ENCODE measurements at places on chromosomes 7 and 10.
A peak's percentile ranks its signal among the peaks of the same experiment; 100 is the strongest.

- no peak for DNase-seq
Observed at GRCh38 chr10:127993056-127993690, 86.3 kb downstream of the PTPRE start.

- DNase-seq, result no peak
Observed at GRCh38 chr7:95421000-95421846, 13.6 kb downstream of the PON2 start.

DNA sequence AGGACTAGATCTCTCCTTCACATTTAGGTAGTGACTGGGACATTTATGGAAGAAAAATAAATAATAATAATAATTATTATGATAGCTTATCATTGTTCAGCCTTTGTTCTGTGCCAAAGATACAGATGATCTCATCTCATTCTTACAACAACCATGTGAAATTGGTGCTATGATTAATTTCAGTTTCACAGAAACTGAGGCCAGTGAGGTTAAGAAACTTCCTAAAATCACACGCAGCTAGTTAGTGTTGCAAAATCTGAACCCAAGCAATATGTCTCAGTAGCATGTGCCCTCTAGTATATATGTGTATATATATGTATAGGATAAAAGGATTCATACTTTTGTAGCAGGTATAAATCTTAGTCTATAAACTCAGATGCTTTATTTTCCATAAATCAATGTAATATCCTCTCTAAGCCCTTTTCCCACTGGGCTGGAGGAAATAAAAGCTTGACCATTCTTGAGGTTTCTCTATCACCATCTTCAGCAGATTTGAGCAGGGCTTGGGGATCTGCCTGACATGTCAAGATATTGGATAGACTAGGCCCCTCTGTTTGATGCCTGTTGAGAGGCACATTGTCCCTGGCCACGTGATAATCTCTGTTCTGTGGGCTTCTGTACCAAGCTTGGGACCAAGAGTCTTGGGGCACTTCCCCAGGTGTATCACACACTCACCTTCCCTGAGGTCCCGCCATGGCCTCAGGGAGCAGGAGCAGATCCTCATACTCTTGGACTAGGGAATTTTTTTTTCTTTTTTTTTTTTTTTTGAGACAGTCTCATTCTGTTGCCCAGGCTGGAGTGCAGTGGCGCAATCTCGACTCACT lies 172.6 kb upstream of the NRP1 start:
- DNase-seq, result peak; percentile 15

DNA sequence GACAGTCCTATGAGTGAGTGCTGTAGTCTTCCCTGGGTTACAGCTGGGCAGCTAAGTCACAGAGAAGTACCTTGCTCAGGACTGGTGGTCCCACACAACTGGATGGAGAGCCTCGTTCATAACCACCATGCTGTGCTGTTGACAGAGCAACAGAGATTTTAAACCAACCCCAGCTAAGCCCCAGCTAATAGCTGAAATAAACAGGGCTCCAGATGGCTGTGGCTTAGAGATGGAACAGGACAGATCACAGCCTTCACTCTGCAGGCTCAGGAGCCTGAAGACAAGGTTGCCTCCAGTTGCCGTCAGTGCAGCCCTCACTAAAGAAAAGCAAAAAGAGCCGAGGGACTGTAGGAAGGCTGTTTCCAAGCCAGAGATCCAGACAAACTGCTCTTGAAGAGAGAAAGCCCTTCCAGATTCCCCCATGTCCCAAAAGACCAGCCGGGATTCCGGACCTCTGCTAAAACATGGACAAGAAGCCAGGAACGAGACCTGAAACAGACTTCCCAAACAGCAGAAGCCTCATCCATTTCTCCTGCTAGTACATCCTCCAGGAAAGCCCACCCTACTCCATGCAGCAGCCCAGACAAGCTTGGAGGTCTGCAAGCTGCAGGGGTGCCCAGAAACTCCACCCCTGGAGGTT lies 4.2 kb downstream of the HTRA1 start:
- no peak for DNase-seq

DNA sequence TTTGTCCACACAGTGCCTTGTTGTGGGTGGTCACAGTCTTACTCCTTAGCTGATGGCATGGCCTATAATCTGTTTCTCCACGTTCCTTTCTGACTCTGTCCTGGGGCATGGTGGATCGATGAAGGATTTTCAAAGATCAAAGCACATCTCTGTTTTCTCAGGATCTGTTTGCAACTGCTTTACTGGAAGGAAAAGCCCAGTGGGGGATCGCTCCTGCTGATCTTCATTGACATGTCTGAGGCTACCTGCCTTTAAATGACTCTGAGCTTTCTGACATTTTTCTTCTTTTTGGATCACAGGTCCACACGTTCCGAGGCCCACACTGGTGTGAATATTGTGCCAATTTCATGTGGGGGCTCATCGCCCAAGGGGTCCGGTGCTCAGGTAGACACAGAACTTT lies 68.0 kb upstream of the PRR15 start:
- no peak for DNase-seq

DNA sequence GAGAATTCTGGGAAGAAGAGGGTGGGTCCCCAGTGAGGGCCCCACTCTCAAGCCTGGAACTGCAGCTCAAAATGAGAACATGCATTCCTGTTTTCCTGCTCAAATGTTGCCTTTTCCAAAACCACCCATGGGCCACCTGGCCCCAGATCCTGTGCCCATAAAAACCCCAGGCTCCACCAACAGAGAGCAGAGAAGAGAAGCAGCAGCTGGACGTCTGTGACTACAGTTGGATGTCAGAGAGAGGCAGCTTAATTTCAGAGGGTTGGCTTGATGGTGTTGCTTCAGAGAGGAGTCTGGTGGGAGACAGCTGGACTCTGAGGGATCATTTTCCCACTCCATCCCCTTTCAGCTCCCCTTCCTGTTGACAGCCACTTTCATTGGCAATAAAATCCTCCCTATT lies 256.4 kb downstream of the FZD1 start:
- no peak for DNase-seq

DNA sequence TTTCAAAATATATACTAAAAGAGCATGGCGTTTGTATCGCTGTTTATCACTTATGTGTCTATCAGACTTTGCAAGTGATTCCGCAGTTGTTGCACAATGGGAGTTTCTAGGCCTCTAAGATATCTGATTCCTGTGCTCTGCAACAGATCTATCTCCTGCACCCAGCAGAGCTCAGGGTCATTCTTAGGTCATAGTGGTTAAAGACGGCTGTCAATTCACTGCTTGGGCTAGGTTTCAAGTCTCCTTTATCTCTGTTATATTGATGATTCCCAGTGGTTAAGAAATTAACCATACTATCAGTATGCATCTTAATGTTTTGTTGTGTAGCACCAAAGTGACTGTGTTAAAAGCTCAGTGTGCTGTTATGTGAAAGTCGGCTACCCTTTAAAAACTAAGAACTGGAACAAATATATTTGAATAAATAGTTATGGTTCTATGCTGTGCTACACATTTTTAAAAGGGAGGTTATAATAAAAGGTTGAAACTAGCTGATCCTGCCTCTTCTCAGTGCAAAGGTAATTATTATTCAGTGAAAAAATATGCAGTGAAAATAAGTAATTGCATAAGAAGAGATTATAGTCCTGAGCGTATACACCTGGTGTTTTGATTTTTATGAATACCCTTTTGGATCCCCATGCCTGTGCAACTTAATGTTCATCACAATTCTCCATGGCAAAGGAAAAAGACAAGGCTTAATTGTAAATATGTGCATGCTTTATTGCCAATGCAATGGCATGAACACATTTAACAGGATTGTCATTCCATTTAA lies 24.0 kb downstream of the HOXA1 start:
- DNase-seq, result no peak

- peak; percentile 67 for DNase-seq
Observed at GRCh38 chr10:5449823-5450222, 37.5 kb downstream of the NET1 start.

DNA sequence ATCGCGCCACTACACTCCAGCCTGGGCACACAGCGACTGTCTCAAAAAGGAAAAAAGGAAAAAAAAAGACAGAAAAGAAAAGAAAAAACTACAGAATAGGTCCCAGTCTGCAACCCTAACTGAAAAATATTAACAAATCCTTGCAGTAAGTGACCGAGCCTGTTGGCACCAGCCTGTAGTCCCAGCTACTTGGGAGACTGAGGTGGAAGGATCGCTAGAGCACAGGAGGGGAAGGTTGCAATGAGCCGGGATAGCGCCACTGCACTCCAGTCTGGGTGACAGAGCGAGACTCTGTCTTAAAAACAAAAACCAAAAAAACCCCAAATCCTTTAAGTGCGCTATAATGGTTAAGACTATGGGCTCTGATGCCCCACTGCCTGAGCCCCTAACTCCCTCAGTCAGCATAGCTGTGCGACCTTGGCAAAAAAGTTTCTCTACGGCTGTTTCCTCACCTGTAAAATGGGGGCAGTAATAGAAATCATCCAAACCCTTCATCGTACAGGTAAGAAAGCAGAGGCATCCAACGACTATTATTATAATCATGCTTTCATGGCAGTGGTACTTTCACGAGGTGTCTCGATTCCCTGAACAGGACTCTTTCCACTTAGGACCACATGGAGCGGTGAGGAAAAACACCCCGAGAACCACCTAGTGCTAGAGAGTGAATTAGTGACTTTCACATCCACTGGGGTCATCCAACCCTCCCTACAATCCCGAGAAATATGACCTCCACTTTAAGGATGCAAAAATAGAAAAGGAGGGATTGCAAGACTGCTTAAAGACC lies 755 bp downstream of the TOMM7 start:
- DNase-seq, result no peak

DNA sequence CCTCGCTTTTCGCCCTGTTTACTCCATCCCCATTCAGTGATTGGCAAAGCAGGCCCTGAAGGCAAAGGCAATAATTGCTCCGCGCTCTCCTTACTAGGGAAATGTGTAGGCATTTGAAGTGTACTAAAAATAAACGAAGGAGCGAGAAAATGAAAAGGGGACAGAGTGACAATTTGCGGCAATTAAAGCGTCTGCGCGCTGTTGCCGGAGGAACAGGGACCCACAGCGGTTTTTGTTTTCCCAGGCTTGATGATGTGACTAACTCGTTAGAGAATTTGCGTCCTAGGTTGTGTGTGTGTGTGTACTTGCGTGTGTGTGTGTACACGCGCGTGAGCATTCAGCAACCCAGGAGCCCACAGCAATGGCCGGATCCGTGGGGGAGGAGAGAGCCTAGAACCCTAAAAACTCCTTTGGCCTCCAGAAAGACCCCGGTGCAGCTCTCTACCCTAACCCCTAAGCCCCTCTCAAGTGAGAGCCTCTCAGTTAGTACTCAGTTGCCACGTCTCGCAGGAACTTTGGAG lies 7.8 kb upstream of the DLX6 start:
- DNase-seq, result no peak

DNA sequence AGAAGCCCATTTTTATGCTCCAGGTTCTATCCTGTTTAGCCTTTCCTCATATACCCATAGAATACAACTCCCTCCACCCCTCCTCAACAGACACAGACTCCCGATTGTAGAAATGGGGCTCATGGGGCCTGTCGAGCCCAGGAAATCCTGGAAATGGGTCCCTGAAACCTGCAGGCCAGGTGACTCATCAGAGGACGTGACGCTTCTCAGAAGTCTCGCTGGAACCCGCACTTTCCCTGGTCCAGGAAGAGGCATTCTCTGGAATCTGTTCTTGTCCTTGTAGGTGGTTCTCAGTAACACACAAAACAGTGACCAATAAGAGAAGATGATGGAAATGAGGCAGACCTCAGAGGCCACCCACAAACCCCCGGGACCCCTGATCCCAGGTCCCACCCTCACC lies 244.8 kb upstream of the PPP2R2D start:
- DNase-seq, result no peak

DNA sequence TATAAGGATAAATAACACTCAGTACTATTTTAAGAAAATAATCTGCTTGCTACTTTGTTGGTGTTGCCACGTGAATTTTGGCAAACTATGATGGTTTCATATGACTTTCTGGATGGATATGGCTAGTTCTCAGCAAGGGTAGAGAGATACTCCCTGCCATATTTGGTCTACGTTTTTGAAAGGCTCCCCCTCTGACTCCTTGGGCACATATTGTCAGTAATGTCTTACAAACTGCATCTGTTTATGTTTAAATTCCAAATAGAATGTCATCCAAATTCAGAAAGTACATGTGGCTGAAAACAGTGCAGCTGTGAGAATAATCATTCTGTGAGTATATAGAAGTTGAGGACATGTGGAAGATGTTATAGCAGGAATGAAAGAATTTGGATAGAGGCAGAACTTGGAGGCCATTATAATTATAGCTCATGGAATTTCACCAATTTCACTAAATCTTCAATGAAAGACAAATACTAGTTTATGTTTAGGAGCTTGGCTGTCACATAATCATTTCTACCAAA lies 107.8 kb downstream of the SRI start:
- no peak for DNase-seq

- no peak for DNase-seq
Observed at GRCh38 chr10:52662256-52662655, 110.3 kb downstream of the MBL2 start.

DNA sequence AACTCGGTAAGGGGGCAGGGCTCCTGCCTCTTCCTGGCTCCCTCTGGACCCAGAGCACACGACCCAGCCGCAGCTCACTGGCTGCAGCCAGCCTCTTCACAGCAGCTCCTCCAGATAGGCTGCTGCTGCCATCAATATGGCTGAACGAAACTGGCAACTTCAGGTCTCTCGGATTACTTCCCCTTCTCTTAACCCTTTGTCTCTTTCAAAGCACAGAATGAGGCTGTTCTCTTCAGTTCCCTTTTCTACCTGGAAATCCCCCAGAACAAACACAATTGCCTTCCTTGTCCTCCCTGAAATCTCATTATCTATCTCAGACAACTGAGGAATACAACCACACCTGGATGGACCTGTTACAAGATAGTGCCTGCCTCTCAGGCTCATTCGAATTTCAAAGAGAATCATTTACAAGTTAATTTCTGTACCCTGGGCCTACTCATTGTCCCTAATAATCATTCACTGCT lies 193.4 kb upstream of the MBL2 start:
- DNase-seq, result no peak

GRCh38 chr10:74033702-74034101 lies 35.8 kb downstream of the VCL start:
- DNase-seq, result no peak

GRCh38 chr10:119700321-119700954 lies 25.4 kb upstream of the INPP5F start:
- DNase-seq, result no peak

- no peak for DNase-seq
Observed at GRCh38 chr7:101772508-101773211, 44.8 kb upstream of the CUX1 start.

- DNase-seq, result no peak
Observed at GRCh38 chr10:97650726-97651125, 10.3 kb downstream of the PI4K2A start.

- DNase-seq, result no peak
Observed at GRCh38 chr10:90959826-90960225, 38.9 kb upstream of the ANKRD1 start.

GRCh38 chr7:92988051-92988450 lies 129.7 kb downstream of the SAMD9 start:
- DNase-seq, result peak; percentile 35

- DNase-seq, result peak; percentile 6
Observed at GRCh38 chr7:14598978-14599377, 303.6 kb downstream of the DGKB start.

DNA sequence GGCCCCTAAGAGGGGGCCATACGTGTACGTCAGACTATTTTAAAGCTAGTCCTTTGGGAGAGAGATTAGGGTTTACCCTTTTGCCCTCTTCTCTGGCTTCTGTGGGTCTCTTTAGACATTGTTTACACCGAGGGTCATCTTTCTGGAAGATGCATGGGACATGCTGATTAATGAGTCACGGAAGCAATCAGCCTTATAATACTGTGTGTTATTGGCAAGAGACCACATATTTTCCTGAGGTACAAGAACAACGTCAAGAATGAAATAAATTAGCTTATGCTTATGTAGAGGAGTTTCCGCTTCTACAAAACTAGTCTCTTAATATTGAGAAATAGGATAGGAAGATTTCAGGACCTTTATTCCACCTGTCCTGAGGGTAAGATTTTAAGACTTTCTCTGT lies 327.7 kb downstream of the BBS9 start:
- no peak for DNase-seq

Measured in GM03348 (cell line).